Cortex of kidney (tissue), 1 donor: ENCODE measurements at places on chromosomes 2 and 18.

DNA sequence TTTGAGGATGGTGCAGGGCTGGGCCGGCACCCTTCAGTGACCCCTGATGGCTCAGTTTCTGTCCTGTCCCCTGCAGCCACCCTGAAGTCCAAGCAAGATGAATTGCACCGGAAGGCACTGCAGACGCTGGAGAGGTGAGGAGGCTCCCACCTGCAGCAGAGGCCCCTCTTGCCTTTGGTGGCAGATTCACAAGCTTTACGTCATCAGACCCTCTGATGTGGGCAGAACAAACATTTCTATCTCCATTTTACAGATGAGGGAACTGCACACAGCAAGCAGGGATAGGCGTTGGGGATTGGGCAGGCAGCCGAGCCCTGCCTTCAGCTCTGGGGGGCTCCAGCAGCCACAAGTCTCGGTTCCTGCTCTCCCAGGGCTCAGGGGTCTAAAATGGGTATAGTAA, 107.7 kb upstream of the MCFD2 start:
- DNase-seq, result no peak

DNA sequence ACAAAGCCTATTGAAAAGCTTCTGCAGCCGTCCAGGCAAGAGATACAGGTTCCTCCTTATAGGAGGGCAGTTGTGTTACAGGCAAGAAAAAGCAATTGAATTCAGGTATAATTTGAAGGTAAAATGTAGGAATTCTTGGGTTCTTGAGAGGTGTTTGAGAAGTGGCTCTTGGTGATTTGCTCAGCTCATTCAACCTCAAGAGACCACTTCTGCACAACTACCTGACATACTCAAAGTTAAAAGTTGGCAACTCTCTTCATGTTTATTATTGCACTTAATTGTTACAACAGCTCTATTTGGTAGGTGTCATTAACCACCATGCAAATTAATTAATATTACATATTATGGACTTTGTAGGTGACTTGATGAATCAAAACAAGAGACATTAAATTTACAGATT, 753.2 kb downstream of the ADCYAP1 start:
- DNase-seq, result no peak

GRCh38 chr2:24153478-24153877, 21.4 kb upstream of the FAM228A start:
- DNase-seq, result no peak

- DNase-seq, result no peak
These were observed 21.4 kb downstream of the CHMP1B start for GRCh38 chr18:11872479-11873136.

GRCh38 chr2:172655091-172655837, 80.4 kb upstream of the RAPGEF4 start:
- DNase-seq, result no peak

- DNase-seq, result no peak
These were observed 509.0 kb upstream of the SLC39A10 start for GRCh38 chr2:195148004-195148403.

- no peak for DNase-seq
These were observed 41.8 kb upstream of the ASPRV1 start for GRCh38 chr2:70003093-70003830.

DNA sequence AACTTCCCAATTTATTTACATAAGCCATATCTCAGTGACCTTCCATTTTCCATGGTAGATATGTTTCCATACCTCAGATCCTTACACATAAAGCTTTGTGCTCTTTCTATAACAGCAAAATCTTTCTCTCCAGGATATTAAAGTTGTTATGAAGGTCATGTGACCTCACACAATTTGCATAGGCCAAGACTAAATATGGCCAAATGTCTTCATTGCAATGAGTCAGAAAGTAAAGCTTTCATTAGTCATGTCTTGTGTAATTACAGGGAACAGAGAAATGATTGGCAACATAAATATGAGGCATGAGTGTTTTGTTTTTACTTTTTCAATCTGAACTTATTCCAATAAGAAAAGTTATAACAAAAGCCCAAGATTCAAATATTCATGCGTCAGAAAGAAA, 243.5 kb downstream of the ASXL3 start:
- DNase-seq, result no peak

GRCh38 chr2:18265614-18266586, 294.6 kb downstream of the RDH14 start:
- no peak for DNase-seq

DNA sequence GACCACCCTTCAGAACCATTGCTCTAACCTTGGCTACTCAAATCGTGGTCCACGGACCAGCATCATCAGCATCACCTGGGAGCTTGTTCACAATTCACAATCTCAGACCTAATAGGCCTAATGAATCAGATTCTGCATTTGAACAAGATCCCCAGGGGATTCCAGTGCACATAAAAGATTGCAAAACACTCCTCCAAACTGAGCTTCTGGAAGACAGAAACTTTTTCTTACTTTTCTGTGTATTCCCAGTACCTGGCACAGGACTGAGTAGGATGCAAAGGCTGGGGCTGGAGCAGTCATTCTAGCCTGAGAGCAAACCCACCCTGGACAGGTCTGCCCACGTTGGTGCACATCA, 115.1 kb upstream of the COPS8 start:
- no peak for DNase-seq

DNA sequence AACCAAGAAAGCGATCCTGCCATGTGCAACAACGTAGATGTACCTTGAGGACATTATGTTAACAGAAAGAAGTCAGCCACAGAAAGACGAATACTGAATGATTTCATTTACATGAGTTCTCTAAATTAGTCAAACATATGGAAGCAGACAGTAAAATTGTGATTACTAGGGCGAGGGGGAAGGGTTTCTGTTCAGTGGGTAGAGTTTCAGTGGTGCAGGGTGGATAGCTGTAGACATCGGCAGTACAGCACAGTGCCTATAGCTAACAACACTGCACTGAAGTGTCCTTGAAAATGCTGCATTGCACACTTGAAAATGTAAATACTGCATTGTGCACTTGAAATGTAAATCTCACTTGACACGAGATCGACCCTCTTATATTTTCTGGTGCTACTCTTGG, 275.3 kb downstream of the GALR1 start:
- DNase-seq, result no peak

GRCh38 chr2:227460070-227460485, 11.9 kb upstream of the AGFG1 start:
- DNase-seq, result no peak

- DNase-seq, result no peak
These were observed 160.7 kb downstream of the DTNB start for GRCh38 chr2:25512707-25513106.

DNA sequence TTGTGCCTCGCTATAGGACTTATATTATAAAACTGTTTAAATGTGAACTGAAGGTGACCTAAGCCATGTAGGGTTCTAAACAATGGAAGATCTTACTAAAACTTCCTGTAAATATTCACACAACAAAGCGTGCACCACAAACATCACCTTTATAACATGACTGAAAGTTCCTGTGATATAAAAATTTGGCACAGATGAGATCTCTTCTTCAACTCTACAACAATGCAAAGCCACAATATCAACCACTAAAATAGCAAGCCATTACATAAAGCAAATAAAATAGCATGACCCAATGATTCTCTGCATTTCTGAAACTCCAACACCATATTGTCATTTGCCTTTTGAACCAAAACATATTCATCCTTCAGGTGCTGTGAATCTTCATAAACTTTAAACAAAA, 3.5 kb downstream of the YES1 start:
- no peak for DNase-seq

GRCh38 chr2:198587240-198587639, 782.8 kb downstream of the PLCL1 start:
- DNase-seq, result no peak

DNA sequence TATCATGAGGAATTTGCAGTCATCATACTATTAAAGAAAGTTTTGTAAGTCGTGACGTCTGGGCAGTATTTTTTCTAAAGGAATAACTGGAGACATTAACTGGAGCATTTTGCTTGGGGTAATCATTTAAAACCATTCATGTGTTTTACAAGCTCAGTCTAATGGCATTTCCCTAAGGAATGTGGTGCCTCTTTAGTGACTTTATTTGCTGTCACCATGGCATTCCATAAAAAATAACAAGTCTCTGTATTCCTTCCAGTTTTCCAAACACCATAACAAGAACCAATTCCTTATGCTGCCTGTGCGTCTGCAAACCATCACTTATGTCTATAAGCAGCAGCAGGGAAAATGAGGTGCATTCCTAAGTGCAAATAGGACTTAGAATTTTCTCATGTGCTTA, 82.8 kb downstream of the EPB41L3 start:
- DNase-seq, result no peak

DNA sequence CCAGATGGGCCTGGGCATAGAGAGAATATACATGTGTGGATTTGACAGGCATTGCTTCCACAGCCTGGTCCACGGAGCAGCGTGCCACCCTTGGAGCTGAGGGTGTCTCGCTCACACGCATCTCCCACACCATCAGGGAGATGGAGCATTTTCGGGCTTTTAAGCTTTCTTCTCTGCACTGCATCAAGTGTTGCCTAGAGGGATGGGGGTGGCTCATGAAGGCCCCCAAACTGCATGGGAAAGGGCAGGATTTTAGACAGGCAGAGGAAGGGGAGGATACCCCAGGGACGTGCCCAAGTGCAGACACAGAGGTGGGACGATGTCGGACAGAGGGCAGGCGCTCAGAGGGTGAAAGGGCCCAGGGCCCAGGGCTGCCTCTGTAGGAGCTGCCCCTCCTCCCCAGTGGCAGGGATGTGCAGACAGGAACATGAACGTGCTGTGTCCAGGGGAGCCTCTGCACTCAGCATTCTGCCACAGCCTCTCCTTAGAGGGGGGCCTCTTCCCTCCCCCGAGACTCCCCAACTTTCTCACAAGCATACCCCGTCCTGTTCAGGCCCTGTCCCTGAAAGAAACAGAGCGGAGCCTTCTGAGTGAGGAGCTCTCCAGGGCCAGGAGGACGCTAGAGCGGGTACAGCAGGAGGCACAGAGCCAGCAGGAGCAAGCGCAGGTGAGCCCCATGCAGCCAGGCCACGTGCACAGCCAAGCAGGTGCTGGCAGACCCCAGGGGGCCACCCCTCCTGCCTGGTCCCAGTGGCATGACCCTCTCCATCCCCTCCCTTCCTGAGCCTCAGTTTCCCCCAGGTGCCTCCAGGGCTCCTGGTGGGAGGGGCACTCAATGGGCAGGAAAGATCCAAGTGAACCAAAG, 42.9 kb upstream of the SNED1 start:
- DNase-seq, result no peak

DNA sequence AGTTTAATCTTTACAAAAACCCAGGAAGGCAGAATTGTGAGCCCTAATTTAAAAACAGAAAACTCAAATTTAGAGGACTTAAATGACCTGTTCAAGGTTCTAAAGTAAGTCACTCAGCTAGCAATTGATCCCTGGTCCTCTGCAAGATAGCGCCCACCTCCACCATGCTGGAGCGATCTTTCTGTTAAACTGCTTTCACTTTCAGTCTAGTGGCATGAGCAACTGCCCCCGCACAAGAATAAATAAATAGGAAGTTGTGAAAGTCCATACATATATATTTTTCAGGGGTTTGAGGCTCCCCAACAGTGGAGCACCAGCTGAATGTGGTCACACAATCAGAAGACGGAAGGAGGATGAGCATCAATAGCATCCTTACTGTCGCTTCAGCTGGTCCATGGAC, 217.9 kb downstream of the NAPG start:
- DNase-seq, result no peak

DNA sequence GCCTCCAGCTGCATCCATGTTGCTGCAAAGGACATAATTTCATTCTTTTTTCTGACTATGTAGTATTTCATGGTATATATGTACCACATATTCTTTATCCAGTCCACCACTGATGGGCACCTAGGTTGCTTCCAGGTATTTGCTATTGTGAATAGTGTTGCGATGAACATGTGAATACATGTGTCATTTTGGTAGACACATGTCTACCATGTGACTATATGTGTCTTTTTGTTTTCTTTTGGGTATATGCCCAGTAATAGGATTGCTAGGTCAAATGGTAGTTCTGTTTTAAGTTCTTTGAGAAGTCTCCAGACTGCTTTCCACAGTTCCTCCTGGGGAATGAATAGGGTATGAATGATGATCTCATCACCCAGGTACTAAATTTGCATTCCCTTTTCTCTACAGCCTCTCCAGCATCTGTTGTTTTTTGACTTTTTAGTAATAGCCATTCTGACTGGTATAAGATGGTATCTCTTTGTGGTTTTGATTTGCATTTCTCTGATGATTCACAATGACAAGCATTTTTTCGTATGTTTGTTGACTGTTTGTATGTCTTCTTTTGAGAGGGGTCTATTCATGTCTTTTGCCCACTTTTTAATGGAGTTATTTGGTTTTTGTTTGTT, 35.6 kb upstream of the FEZ2 start:
- no peak for DNase-seq
